ENCODE measurements at places on chromosomes 7 and 10. TPM values are rescaled to one million over a fixed set of nuclear protein-coding genes. Genes with fewer than 3 reads are reported as not detected.

Gene SNCG
- total RNA-seq = not detected

Gene CCL24
- not detected for total RNA-seq

Gene TIMM23
- total RNA-seq = 124 TPM

Gene HOXA9
- total RNA-seq = 9.1 TPM

Gene GPR146
- 2.2 TPM for total RNA-seq

Gene PTF1A
- total RNA-seq = not detected

Gene ASZ1
- not detected for total RNA-seq
